Stimulated activated CD4-positive, alpha-beta T cell treated with anti-CD3 and anti-CD28 coated beads, Interleukin-2, amount 100 ng/mL, for 24 hours (primary cell): ENCODE measurements at places on chromosomes 11 and 22.

- no peak for DNase-seq
Observed at GRCh38 chr11:47711816-47712215, 3.4 kb downstream of the AGBL2 start.

DNA sequence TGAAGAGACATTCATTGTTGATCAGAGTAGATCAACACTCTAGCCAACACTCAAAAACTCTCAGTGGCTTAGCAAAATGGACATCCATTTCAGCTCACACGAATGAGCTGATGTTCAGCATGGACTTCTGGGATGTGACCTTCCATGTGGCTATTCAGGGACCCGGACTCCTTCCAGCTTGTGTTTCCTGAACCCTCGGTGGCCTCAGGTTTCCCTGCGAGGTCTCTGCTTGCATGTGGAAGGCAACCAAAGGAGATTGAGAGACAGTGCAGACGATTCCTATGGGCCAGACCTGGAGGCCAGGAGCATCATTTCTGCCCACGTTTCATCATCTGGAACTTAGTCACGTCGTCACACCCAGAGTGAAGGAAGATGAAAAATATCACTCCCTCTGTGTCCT is 1137.4 kb downstream of the TBC1D22A start:
- no peak for DNase-seq

GRCh38 chr11:126415128-126415527 is 59.6 kb downstream of the ST3GAL4 start:
- DNase-seq = no peak

- DNase-seq = no peak
Observed at GRCh38 chr22:20227363-20227762, 40.8 kb downstream of the RTN4R start.

- no peak for DNase-seq
Observed at GRCh38 chr22:19784384-19785175, 24.0 kb downstream of the TBX1 start.

DNA sequence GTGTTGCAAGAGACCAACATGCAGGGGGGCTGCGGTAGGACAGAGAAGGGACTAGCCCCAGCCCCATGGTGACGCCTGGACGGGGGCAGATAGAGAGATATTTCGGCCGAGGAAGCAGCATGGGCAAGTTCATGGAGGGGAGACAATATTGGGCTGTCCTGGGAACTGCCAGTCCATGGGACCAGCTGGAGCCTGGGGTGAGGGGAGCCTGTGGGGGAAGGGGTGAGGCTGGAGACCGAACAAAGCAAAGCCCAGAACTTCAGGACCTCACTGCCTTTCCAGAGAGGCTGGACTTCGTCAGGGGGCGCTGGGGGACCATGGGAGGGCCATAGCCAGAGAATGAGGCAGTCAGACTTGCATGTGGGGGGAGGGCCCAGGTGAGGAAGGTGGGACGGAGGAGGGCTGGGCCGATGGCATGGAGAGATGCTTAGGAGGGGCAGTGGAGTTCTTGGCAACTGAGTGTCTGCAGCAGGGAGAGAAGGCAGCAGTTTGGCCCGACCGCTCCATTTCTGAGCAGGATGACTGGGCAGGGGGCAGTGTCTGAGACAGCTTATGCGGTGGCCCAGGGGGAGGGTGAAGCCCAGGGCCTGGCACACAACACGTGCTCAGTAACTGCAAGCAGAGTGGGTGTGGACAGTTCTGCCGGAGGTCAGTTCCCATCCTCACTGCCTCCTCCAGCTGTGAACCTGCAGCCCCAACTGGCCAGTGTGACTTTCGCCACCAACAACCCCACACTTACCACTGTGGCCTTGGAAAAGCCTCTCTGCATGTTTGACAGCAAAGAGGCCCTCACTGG is 712 bp downstream of the UPK3A start:
- DNase-seq = no peak

DNA sequence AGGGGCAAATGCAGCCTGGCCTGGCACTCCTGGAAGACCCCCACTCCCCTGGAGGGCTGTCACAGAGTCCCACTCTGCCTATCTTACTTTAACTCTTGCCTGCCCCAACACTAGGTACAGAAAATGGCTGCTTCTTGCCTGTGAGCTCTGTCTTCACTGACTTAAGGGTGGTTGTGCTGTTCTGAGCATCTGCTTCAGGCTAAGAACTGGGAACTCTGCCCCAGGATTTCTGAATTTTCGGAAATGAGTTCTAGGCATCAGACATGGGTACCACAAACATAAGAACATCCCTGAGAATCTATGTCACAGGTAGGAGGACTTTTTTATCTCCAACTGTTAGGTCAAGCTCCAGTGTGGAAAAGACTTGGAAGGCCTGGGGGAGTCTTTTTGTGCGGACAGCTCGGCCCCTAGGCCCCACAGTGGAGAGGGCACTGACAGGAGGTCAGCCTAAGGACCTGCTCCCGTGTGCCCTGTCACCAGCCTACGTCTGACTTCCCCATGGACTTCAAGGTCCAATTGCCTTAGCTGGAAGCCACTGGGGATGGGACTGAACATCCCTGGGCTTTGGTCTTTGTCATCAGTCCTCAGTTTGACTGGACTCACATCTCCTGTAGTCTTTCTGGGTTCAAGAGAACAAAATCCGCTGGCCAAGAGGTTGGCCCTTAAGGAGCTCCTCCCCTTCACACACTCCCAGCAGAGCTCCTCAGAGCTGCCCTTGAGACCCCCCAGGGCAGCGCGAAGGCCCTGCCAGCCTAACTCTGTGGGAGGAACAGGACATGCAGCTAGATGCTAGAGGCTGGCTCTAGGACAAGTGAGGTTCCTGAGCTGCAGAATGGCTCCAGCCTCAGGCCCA is 31.9 kb downstream of the PPP2R1B start:
- no peak for DNase-seq

GRCh38 chr22:46918197-46918596 is 155.7 kb downstream of the TBC1D22A start:
- no peak for DNase-seq
